ENCODE measurements at places on chromosomes 16 and 17.

DNA sequence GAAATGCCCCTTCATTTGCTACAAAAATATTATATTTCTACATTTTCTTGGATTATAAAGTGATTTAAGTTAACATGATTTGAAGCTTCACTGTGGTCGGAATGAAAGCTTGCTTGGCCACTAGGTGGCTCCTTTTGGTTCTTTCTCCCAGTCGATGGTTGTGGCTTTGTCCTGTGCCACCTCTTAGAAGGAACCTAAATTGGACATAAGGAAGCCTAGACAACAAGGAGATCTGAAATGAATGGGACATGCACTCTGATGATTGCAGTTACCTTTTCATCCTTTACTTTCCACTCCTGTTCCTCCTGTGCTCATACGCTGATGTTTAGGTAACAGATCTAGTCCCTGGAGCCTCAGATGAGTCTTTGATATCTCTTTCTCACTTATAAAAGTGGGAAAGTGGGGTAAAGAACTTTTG is 39.2 kb downstream of the FTO start:
- DNase-seq = peak; percentile 44

DNA sequence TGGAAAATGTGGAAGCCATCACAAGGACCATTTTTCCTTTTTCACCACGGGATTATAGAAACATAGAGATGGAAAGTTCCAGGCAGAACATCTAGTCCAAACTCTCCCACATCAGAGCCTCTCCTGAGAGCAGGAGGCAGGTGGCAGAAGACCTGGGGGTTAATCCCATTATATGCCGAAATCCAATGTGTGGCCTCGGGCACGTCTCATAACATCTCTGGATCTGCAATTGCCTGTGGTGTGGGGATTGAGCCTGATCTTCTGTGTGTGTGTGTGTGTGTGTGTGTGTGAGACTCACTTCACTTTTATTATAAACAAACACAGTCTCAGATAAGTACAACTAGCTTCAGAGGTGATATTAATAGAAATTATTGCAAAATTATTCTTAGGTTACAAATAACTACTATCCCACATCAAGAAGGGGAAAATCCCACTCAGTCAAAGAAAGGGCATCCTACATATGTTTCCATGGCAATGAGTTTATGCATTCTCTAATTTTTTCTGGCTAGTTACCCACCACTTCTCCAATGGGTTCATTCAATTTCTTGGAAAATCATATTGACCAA is 199.1 kb downstream of the FOXL1 start:
- no peak for DNase-seq

DNA sequence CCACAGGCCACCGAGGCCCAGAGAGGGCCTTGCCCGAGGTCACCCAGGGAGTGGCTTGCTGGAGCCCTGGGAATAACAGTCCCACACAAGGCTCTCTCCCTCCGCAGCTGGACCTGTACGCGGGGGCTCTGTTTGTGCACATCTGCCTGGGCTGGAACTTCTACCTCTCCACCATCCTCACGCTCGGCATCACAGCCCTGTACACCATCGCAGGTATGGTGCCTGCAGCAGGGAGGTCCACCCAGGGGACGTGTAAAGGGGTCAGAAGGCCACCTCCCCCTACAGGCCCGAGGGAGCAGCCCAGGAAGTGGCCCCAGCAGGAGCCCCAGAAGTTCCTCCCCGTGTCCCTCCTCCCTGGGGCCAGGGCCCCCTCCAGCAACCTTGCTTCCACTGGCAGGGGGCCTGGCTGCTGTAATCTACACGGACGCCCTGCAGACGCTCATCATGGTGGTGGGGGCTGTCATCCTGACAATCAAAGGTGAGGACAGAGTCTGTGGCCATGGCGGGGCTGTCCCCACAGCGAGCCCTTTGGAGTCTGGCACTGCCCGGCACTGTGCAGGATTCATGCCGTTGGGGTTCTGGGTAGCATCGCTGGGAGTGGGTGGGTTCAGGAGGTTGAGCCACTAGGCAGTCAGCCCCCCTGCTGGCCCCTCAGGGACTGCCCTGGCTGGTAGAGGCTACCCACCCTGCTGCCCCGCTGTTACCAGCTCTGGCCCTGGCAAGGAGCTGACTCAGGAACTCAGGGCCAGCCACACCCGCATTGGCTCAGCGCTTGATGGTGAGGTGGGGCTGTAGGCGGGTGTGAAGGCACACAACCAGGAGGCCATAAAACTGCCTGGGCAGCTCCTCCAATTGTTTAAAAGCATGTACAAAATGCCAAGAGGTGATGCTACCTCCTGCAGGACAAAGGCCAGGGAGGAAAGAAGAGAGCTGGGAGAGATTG is 17.3 kb downstream of the SLC5A10 start:
- no peak for DNase-seq

GRCh38 chr17:7650509-7651096 is at the start of gene ATP1B2:
Gene ATP1B2 (plus strand): TSS chr17:7650926. CDS start chr17:7651519, 593 bp downstream.
- peak; percentile 78 for DNase-seq

GRCh38 chr17:78332991-78333390 is 26.9 kb downstream of the SOCS3 start:
- DNase-seq = no peak

All from activated naive CD4-positive, alpha-beta T cell treated with anti-CD3 and anti-CD28 coated beads for 36 hours (primary cell).